ENCODE measurements at places on chromosomes 4 and X.

DNA sequence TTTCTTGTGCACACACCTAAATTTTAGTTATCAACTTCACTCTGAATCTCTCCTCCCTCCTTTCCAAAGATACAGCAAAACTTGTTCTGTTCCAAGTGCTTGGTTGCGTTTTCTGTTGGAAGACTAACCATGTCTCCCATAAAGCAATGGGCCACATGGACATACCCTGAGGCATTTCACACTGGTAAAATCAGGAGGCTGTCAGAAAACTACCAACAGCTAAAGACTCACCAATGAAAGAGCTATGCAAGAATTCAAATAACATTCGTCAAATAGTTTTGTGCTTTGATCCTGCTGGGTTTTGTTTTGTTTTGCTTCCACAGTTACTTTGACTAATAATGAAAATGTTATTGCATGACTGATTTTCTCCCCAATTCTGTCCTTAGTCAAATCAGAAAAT, 46.0 kb downstream of the PHEX start:
- no peak for DNase-seq

- DNase-seq: no peak
Measured at GRCh38 chrX:119895843-119896326, at the start of gene AKAP14. AKAP14 (plus strand) TSS chrX:119895893; CDS start chrX:119903224, 7,331 bp downstream.

GRCh38 chr4:61375301-61375700, 175.2 kb downstream of the ADGRL3 start:
- no peak for DNase-seq

- DNase-seq: peak; percentile 22
Measured at GRCh38 chr4:102449751-102450352, 51.3 kb upstream of the NFKB1 start.

GRCh38 chrX:76127341-76127740, 45.5 kb upstream of the PBDC1 start:
- no peak for DNase-seq

DNA sequence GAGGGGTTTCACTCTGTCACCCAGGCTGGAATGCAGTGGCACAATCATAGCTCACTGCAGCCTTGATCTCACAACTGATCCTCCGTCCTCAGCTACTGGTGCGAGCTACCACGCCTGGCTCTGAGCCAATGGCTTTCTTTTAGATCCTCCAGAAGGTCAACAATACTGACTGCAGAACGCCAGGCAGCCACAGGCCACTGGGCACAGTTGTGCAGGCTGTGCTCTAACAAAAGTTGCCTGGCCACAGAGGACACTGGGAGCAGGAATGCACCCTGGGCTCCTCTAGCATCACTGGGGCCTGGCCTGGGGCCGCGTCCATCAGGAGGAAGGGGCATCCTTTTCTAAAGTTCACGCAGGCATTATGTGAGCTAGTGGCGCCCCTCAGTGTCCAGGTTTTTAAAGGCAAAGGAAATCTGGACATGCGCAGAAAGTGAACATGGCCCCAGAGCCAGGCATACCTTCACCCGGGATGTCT, 14.9 kb upstream of the PORCN start:
- DNase-seq: no peak
